Lung microvascular endothelial cell (primary cell): ENCODE measurements at places on chromosomes 3 and 15. TPM values are rescaled to one million over a fixed set of nuclear protein-coding genes. Genes with fewer than 3 reads are reported as not detected.
A peak's percentile ranks its signal among the peaks of the same experiment; 100 is the strongest.

MNS1 gene
- 0.20 and 0.22 TPM in 2 replicates for total RNA-seq

CCR3 gene
- not detected in 2 replicates for total RNA-seq

DNA sequence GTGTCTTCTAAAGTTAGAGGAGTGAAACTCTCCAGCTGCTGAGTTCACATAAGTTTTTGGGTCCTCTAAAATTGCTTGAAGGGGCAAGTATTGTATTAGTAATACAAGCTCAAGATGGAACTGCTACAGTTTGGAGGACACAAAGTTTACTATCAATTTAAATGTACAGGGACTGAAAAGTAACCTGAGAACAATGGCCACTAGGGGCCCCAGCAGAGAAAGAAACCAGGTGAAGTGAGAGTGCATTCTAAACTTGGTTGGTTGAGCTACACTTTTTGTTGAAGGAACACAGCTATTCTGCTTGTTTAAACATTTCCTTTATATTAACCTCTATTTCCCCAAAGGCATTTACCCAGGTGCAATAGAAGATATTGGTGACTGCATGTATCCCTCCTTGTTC is 755.5 kb downstream of the GBE1 start:
- no peak for DNase-seq

DNA sequence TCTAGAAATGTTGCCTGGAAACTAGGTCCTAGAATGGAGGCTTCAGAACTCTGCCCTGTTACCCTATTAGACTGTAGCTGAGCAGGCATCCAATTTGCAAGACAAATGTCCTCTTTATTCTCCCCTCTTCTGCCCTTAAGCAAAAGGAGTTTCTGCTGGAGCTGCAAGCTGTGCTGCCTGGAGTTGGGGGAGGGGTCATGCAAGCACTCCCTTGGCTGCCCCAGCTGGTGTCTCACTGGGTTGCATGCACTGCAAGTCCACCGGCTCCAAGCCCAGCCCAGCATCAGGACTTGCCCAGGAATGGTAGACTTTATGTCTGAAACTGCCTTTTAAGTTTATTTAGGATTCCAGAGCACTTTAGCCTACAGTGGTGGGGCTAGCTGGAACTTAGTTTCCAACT is 15.7 kb upstream of the RBP2 start:
- DNase-seq: no peak

DNA sequence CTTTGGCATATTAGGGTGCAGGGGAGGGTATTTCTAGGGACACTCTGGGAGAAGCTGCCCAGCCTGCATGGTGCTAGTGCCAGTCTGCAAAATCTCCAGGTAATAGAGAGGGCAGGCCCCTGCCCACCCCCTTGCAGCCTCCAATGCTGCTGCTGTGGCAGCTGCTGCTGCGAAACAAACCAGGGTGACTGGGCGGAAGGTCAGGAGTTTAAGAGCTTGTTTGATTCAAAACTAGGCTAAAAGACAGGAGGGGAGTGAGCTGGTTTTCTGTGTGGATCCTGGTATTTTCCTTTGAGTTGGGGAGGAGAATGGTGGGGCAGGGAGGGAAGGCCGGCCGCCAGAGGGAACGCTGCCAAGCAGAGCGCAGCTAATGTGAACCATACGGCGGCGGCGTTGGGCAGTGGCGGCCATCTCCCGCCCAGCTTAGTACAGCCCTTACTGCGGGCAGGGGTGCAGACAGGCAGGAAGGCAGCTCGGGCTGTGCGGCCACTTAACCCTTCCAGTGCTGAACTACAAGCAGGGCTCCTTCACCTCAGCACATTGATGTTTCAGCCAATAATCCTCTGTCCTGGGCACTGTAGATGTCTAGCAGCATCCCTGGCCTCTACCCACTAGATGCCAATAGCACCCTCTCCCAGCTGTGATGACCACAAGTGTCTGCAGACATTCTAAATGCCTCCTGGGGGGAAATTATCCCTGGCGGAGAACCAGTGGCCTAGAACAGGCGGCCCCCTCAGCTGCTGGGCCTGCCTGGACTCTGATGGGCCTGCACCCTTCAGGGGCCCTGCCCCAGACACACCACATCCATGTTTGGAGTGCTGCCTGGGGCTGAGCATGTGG is 125.7 kb downstream of the EEFSEC start:
- peak; percentile 71 for DNase-seq

GRCh38 chr3:122074621-122075265 is 19.6 kb downstream of the CD86 start:
- no peak for DNase-seq

GRCh38 chr15:25810631-25811091 is 52.5 kb downstream of the ATP10A start:
- no peak for DNase-seq

DNA sequence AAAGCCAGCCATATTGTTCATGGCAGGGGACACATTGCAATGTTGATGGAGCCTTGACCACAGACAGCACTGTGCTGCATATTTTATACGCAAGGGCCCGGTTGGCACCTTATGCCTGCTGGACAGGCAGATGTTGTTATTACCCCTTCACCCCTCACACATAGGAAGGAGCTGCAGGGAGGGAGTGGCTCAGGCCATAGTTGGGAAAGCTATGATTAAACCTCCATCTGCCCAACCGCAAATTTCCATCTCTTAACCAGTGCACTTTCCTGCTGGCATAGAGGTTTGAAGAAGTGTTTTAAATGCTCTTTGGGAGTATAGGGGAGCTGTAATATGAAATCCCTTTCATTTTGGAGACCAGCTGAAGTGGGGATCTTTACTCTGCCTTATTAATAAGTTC is 224.7 kb downstream of the CACNA2D3 start:
- no peak for DNase-seq

GRCh38 chr15:29838352-29839010 is 16.2 kb upstream of the TJP1 start:
- DNase-seq: no peak

DNA sequence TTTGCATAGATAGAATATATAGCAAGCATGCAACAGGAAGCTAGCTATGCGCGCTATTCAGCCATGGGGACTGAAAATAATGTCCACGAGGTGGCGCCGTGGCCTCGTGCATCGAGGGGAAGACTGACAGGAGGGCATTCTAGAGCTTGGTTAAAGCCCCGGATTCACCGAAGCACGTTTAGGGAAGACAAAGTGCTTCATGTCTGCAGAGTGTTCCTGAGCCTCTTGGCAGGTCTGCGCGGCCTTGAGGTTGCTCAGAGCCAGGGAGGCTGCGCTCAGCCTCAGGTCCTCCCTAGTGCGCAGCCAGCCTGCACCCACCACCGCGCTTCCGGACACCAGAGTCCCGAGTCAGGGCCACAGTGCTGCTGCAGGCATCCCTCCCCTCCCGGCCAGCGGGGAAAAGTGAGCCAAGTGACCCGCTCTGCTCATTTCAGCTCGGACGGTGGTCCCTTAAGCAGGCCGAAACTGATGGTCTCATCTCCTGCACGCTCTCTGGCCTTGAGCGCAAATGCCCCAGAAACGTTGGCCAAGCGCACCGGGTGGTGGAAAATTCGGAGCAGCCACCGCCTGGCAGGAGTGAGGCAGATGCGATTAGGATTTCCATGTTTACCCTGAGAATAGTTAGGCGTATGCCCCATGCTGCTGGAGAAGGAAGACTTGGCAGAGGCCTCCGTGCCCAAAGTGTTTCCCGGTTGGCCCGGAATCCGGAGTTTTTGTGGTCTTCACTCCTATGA is 24.8 kb downstream of the GABRA5 start:
- DNase-seq: peak; percentile 77

DNA sequence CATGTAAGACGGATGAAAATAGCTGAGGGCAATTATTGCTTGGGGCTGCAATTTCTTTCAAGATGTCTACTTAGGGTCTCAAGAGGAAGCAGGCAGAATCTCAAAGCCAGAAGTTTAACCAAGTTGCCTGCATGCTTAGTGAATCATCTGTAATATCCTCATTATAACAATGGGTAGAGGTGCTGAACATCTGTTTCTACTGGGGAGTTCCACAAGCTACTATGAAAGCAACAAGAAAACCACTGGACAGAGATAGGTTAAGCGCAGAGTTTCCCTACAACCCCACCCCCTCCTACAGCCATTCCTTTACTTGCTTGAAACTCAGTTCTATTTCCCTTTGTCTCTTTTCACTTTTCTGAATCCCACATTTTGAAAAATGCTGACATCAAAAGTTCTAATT is 759.4 kb upstream of the GBE1 start:
- DNase-seq: no peak

DNA sequence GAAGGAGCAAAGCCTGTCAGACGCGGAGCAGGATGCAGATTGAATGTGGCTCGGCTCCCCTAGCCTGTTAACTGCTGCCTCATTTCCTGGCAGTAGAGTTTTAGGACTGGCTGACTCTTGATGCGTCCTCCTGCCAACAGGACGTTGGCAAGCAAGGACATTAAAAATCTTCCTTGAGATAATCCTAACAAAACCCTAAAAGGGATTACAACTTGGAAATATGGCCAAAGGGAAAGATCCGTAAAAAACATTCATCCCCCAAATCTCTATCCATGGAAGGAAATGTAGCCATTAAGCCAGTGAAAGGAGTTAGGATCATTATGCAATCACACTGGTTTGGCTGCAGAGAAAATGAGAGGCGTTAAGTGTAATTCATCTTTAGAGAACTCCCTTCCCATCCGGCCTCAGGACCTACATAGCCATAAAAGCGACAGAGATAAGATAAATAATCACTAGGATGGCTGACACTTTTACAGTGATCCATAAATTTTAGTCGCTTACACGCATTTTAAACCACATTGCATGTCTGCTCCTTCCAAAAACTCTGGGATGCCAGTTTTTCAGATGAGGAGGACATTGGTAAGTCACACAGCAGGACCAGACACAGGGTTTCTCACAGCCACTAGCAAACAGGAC is 44.5 kb upstream of the C3orf80 start:
- peak; percentile 46 for DNase-seq

GRCh38 chr15:49988766-49989165 is 130.3 kb downstream of the ATP8B4 start:
- DNase-seq: no peak

DNA sequence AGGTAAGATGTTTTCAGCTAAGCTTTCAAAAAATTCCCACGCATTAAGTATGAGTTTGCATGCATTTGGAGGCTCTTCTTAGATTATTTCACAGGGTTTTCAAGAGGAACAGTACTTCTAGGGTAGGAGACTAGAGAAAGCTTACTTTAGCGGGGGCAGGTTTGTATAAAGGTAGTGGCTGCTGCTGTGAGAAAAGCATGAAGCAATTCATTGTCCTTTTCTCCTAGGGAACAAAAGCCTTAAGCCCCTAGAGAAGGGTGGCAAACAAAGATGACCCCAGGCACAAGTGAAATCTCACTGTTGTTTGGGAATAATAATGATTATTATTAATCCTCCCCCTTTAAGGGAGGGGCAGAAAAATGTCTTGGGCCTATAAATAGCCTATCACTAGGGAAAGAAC is 310.7 kb downstream of the DIPK2A start:
- DNase-seq: no peak

DNA sequence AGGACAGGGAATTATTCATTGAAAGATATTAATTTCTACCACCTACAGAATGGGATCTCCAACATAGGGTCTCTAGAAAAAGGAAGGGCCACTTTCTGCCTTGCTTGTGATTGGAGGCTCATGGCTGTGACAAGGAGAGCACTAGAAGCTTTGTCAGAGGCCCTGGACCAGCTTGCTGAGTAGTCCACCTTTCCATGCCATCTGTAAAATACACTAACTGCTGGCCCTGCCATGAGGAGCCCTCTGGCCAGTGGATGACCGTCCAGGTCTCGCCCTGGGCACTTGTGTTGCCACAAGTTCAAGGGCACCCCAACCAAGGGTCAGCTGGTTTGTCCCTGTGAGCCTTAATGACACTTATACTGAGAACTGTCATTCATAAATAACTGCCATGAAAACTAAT is 1.6 kb upstream of the SYNM start:
- DNase-seq: no peak

GRCh38 chr3:143928056-143928455 is 43.6 kb upstream of the DIPK2A start:
- DNase-seq: no peak

GRCh38 chr3:122497425-122497824 is 17.3 kb downstream of the KPNA1 start:
- peak; percentile 67 for DNase-seq
